ENCODE measurements at places on chromosomes 4 and X.

- peak; percentile 28 for DNase-seq
Observed at GRCh38 chr4:1720163-1720983, 750 bp downstream of the TMEM129 start.

DNA sequence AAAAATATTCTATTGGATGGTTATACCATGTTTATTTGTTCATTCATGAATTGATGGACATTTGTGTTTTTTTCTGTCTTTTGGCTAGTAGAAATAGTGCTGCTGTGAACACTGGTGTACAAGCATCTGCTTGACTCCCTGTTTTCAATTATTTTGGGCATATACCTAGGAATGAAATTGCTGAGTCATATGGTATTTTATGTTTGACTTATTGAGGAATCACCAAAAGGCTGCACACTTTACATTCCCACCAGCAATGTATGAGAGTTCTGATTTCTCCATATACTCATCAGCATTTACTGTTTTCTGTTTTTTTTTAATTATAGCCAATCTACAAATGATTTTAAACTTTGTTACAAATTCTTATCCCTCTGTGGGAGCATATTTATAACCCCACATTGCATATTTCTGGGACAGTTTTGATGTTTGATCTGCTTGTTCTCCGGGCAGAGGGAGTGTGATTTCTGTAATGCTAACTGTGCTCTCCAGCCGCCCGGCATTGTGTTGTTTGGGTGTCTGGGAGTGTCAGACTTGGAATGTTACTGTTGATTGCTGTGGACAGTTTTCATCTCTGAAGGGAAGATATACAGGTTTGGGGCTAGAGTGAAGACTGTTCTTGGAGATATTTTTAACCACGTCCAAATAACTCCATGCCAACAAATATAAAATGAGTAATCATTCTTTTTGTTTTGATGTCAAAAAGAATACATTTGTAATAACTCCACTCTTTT lies 60.5 kb upstream of the PGRMC2 start:
- peak; percentile 51 for DNase-seq

GRCh38 chr4:10123227-10124101 lies 6.9 kb upstream of the WDR1 start:
- peak; percentile 22 for DNase-seq

- peak; percentile 57 for DNase-seq
Observed at GRCh38 chrX:154603438-154604430, 15.3 kb downstream of the CTAG1B start.

DNA sequence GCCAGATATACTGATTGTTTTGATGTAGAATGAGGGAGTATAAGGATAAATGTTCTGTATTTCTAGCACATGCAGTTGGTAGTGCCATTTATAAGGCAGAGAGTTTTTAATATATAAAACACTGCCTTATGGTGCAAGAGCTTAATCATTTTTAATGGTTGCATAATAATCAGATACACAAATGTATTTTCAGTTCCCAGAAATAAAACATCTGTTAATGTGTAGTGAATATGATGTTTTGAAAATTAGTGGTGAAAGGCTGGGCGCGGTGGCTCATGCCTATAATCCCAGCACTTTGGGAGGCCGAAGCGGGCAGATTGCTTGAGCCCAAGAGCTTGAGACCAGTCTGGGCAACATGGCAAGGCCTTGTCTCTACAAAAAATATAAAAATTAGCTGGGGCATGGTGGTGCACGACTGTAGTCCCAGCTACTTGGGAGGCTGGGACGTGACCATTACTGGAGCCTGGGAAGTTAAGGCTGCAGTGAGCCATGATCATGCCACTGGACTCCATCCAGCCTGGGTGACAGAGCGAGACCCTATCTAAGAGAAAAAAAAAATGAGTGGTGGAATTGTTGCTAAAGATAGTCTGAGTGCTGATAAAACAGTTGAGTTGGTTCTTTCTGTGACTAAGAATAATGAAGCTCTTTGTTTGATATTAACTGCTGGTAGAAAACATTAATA lies 29.3 kb downstream of the CLCN3 start:
- no peak for DNase-seq

GRCh38 chr4:163493643-163494359 lies 689 bp upstream of the TMA16 start:
- DNase-seq, result no peak

DNA sequence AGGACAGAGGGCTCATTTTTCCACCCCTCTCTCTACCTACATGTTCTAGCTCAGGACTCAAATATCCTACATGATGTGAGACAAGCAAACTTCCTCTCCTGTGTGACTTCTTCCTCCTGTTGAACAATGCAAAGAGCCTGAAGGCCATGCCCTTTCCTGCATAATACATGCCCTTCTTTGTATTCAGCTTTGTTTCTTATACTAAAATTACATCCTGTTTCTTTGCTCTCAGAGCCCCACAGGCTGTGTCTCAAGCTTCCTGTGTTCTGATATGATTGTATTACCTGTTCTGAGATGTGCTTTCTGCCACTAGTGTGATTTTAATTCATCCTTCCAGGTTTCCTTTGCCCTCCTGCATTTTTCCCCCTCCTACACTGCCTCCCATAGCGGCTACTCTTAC lies 166.4 kb upstream of the AFF2 start:
- DNase-seq, result no peak

DNA sequence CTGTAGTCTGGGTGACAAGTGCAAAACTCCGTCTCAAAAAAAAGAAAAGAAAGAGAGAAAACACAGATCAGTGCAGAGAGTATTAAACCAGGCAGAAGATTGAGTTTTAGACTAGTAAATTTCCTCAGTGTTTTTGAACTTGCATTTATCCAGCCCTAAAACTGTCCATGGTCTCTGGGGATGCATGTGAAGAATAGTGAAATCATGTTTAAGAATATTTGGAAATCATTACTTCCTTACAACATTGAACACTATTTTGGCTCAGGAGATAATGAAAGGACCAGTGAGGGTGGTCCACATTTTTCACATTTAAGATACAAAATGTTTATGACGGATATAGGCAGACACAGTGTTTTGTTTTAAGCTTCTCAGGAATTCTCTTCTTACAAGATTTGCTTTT lies 195.8 kb upstream of the RASGEF1B start:
- no peak for DNase-seq

DNA sequence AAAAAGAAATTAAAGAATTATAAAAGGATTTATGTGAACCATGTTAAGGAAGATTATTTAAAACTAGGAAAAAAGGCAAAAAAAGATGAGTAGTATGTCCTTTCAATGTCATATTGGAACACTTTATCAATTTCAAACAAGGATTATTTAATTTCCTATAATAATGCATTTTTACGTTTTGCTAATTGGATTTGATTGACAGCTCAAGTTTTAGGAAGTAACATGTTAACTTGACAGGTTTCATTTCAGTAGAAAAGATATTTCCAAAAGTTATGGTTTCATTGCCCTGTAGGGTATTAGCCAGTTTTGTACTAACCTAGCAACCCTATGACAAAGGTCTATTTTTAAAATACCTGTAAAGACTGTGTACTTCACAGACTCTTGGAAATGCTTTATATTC lies 379.6 kb upstream of the ZFP42 start:
- no peak for DNase-seq

GRCh38 chr4:152255437-152255836 lies 280.5 kb downstream of the FBXW7 start:
- DNase-seq, result peak; percentile 27

- DNase-seq, result peak; percentile 51
Observed at GRCh38 chr4:176435901-176436292, 116.1 kb downstream of the SPCS3 start.

GRCh38 chr4:1627417-1628313 lies 56.4 kb downstream of the FAM53A start:
- no peak for DNase-seq

DNA sequence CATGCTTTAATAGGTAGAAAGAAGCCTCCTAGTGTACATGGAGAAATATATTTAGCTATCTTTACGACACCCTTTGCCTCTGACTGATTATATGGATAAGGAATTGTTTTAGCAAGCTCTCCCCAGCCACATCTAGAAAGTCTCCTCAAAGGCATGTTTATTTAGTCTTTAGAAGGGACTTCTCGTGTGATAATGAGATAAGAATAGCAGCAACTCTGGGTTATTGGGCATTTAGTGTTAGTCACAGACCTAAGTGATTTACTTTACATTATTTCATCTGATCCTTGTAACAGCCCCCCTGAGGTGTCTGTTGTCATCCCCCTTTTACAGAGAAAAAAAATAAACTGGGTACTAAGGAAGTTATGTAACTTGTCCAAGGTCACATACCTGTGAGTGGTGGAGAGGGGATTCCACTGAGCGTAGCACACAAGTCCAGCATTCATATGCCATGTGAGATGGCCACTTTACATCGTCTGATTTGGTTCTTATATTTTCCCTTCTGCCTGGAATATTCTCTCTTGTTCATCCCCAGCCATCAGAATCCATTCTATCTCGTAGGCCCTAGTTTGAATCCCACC lies 77.7 kb downstream of the TSPAN7 start:
- DNase-seq, result no peak

DNA sequence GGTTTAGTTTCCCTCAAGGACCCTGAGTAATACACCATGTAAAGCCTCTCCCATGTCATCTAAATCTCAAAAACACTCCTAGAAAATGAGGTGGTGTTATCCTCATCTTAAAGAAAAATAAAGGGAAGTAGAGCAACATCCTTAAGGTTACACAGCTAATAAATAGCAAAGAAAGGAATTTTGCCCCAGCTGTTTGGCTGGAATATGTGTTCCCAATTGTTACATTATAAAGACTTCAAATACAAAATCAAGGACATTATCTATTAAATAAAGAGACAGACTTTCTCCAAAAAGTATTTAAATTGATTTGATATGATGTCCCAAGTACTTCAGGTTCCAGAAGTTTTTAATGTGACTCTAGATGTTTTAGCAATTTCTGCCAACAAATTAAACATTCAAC lies 57.9 kb upstream of the IL15 start:
- no peak for DNase-seq

DNA sequence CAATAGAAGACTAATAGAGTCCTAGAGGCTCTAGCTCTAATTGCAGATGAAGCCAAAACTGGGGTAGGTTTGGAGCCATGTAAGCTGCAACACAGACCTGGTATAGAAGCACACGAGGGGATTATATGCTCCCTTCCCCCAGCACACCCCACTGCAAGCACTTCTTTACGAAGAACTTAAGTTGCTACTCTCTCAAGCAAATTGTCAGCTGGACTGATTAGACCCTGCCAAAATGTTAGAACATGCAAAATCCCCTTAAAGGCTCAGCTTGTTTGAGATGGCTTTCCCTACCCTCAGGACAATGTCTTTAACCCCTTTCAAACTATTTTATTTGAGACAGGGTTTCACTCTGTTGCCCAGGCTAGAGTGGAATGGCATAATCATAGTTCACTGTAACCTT lies 4.7 kb upstream of the KIAA1210 start:
- no peak for DNase-seq

DNA sequence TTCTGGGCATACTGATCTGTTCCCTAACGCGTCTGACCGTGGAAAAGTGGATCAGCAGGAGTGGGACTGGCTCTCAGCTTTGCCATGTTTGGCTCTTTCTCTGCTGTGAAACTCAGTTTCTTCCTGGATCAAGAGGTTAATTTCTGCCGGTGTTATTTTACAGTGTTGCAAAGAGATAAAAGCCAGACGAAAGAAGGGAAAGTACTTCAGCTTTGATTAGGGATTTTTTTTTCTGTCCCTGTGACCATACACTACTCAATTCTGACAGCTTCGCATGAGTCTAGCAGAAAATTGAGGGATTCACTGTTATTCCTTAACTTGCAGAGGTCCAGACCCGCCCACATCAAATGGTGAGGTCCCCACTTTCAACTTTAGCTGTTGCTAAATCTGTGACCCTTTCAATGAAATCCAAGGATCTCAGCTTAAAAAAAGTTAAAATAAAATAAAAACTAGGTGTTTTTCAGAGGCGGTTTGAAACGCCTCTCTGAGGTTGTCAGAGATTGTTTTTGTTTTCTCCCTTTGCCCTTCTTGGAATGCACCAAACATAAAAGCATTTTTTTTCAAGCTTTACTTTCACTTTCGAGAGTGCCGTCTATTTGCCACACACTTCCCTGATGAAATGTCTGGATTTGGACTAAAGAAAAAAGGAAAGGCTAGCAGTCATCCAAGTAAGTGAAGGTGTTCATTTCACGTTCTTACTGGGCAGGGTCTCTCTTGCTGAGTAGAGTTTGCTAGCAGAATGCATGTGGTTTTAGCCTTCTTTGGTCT lies at the start of gene TLR3:
TSS of gene TLR3 (plus strand) at position 576 of the 768 bp plus-strand sequence. CDS start 7,464 bp downstream, outside the sequence.
- DNase-seq, result peak; percentile 22

Data from IMR-90 (cell line).